C1 segment of cervical spinal cord (tissue), 14 donors: ENCODE measurements at places on chromosomes 6 and 20.

DNA sequence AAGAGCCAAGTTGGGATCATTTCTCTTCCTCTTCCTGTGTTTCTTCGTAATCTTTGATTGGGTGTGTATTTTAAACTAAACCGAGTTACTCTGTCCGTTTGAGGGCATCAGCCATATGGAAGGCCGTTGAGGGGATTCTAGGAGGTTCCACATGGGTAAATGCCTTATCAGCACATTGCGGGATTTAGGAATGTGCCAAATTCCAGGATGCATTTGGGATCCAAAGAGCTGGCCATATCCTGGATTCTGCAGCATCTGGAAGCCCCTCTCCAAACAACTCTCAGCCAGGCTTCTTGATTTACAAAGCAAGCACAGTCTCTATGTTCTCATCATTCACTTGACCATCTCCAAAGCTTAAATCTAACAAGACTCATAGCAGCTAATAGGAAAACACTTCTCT is 67.6 kb upstream of the RIN2 start:
- no peak for DNase-seq

DNA sequence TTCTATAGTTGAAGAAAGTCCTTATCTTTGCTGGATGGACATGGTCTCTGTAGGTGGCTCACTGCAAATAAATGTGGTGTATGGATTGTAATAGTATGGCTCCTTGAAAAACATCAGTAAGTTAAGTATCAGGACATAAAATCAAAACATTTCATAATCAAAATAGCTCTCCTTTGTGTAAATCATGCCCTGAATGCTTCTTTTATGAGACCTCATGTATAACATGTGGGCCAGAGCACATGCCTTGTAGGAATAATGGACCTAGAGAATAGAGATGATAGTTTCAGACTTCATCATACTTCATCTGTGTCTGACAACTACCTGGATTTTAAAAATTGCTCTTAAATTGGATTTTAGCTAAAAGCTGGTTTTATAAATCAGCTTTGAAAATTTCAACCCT is 159.9 kb downstream of the ASCC3 start:
- DNase-seq, result no peak

- no peak for DNase-seq
These were observed 96.7 kb upstream of the LAMP5 start for GRCh38 chr20:9417665-9418064.

DNA sequence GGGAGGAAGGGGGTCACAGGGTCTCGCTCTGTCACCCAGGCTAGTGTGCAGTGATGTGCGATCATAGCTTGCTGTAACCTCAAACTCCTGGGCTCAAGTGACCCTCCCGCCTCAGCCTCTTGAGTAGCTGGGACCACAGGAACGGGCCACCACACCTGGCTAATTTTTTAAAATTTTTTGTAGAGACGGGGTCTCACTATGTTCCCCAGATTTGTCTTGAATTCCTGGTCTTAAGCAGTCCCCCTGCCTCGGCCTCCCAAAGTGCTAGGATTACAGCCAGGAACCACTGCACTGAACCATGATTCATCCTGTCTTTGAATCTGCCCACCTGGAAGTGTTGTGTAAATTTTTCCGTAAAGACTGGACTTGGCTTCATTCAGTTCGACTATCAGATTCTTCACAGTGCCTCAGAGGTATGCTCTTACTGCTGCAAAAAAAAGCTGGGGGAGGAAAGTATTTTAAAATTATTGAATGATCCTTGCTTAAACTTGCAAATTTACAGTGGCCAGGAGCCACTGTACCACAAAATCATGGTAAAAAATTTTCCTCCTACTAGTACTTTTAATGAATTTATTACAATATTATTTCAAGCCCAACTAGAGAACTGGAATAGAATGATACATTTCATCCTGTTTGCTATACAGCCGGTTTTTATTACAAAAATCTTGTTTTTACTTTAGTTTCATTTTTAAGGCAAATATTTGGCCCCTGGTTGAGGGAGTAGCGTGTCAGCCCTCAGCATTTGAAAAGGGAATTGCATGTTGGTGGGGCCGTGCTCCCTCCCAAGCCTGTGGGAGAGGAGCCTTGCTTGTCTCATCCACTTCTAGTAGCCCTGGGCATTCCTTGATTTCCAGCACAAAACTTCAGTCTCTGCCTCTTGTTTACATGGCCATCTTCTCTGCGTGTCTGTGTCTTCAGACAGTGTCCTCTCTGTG is 202.5 kb upstream of the SGK1 start:
- no peak for DNase-seq

- DNase-seq, result peak; percentile 74
These were observed 1.1 kb upstream of the SLC22A23 start for GRCh38 chr6:3457710-3458602.

DNA sequence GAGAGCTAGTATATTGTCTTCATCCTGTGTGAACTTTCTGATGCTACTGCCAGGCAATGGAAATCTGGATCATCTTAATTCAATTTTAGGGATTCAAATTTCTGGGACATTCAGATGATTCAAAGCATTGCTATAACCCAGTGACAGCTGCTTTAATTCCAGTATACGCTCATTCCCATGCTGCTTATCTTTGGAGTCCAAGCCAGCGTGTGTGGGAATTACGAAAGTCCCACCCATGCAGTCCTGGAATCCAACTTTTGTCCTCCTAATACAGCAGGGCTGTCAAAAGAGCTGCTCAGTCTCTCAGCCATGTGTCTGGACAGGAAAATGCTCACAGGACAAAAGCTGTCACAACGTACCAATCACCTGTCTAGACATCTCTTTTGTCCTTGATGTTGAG is 219.8 kb downstream of the LAMA2 start:
- DNase-seq, result no peak

DNA sequence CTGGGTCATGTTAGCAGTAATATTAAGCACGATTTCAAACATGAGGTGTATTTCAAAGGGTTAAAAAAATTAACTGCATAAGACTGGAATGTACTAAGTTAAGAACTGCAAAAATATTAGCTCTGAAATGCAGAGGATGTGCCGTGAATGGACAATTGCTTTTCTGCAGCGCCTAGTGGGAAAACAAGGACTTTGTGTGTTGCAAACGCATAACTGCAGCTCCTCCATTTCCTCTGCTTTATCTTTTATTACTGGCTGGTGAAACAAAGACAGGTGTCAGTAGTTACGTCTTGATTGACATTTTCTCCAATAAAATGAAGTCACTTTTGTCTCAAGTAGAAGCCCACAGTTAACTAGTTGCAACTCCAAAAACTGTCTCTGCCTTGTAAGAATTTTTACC is 1.7 kb downstream of the PDE7B start:
- no peak for DNase-seq

DNA sequence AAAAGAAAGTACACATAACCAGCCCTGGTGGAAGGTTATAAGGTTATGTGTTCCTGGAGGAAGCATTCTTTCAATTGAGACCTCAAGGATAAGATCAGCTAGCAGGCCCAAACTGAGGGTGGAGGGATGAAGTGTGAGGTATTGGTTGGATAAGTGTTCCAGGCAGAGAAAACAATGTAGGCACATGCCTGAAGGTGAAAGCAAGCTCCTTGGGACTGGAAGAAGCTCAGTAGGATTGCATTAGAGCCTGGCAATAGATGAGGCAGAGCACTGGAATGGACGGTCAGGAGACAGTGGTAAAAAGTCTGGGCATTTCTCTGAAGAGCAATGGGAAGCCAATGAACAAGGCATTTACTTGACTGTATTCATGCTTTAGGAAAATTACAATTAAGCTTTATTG is 89.9 kb upstream of the SHLD1 start:
- DNase-seq, result no peak

- DNase-seq, result no peak
These were observed 127.1 kb downstream of the HDGFL1 start for GRCh38 chr6:22696481-22696880.

DNA sequence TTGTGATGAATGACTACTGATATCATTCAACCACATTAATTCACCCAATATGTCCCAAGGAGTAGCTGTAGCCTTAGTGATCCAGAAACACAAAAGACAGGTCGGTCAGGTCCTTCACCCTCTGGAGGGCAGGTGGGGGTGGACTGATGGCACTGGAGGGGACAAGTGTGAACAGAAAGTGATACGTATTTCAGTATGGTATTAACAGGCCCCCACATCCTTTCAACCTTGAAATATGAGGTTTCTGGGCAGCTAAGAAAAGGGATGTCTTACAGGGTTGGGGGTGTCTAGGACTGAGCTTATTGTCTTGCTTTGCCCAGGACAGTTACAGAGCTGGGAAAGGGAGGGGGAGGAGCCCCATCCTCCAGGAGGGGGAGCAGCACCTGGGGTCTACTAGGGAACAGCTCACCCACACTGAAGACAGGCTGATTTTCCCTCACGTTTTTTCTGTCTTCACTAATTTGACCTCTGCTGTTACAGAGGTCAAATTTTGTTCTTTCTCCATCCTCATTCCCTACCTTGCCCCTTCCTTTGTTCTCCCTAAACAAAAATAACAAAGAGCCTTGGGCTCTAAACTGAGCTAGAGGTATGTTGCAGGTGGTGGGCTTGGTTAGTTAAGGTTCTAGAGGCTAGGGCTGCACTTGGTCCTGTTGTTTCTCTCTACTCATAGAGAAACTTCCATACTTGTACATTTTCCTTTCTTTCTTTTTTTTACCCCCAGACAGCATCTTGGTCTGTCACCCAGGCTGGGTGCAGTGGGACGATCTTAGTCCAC is 38.0 kb upstream of the EEF1A1 start:
- no peak for DNase-seq

DNA sequence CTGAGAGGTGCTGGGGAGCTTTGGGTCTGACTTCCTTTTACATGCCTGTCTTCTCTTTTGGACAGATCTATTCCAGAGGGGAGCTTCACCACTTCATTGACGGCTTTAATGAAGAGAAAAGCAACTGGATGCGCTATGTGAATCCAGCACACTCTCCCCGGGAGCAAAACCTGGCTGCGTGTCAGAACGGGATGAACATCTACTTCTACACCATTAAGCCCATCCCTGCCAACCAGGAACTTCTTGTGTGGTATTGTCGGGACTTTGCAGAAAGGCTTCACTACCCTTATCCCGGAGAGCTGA is 13.1 kb downstream of the PRDM1 start:
- DNase-seq, result no peak
